ENCODE measurements at places on chromosomes 7 and 10.

DNA sequence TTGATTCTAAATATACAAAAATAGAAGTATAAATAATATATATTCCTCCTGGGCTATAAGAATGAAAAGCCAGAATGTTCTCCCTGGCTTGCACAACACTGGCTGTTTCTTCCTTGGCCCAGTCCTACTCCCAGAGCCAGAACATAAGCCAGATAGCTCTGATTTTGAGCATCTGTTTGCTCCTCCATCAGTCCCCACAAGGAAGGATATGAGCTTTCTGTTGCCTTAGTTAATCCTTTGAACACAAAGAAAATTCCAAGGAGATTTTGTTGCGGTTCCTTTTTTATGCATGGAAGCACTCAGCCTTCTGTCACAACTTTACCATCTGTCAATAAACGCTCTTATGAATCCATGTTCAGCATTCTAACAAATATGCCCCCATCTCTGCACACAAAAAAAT lies 361.8 kb downstream of the IPMK start:
- no peak for DNase-seq

- DNase-seq, result no peak
These were observed 403.0 kb upstream of the RNF32 start for GRCh38 chr7:156237614-156238013.

DNA sequence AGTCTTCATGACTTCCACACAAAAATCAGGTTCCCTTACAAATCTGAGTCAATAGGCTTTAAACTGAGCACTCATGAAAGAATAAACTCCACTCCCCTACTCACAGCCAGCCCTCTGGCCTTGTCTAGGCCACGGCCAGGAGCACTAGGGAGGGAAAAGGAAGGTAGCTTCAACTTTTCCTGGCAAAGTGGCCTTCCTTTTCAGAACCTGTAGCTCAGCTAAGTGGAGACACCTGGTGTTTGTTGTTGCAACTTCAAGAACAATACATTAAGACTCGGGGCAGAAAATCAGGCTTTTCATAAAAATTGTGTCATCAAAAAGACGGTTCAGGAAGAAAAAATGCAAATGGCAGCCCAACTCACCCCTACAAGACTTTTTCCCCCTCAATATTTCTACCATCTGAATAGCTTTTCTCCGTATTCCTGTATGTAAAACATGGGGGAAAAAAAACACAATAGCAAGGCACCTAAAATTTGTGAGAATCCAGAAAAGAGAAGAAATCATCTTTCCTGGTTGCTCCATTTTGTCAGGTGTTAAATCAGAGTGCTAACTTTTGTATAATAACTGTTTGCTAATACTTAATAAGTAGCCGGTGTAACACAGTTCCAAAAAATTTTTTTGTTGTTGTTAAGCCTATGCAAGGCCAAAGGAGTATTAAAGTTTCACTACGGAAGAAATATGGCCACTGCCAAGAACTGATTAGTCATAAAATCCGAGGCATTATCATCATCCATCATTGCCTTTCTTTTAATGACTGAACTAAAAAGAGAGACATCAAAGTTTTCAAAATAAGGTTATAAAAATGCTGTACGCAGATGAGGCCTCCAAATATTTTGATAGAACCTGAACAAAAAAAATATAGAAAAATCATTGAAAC lies 66.2 kb upstream of the ARID5B start:
- DNase-seq, result no peak

- no peak for DNase-seq
These were observed 102.1 kb downstream of the EBF3 start for GRCh38 chr10:129861776-129862531.

DNA sequence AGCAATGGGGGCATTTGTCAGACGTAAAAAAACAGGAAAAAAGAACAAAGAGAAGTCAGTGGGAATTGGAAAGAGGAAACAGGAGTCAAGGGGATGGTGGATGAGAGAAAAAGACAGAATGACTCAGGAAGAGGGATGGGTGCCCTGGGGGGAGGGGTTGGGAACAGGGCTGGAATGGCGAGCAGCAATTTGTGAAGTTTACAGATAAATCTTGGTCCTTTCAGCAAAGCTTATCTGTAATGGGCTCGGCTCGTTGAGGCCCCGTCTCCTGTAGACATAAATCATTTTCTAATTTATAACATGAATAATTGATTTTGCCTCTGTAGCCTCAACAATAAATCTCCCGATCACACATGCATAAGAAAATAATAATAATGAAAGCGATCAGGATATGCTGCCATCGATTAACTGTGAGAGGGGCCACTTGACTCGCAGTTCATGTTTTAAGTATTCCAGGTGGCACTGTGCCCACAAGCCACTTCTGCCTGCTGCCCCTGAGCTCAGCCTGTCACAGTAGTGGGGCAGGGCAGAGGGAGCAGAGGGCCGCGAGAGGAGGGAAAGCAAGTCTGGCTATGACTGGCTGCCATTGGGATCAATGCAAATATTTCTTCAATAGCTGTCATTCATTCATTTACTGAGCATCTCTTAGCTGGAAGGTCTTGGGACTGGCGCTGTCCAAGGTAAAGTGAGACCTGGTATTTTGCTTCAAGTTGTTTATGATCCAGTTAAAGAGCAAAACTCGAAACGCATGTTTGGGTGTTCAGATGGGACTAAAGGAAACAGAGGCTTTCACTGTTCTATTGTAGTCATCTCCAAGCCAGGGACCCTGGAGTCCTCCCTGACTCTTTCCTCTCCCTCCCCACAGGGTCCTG lies 47.4 kb upstream of the R3HCC1L start:
- no peak for DNase-seq

GRCh38 chr10:70690589-70690988 lies 18.3 kb downstream of the ADAMTS14 start:
- no peak for DNase-seq

DNA sequence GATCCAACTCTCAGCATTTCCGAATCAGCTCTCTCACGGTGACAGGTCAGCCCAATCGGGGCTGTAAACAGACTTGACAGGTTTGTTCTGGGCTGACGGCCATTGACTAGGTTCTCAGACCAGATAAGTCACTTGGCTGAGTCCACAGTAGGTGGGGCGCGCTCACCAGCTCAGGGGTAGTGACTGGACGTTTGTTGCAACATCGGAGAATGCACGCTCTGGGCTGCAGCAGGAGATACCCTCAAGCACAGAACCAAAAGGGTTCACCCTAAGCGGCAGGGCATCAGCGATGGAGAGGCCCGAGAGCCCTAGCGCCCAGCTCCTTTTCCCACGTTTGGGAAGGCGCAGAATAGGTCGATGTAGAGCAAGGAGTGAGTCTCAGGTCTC lies 1.8 kb downstream of the KLLN start:
- DNase-seq, result no peak

Data from stimulated activated CD8-positive, alpha-beta memory T cell treated with anti-CD3 and anti-CD28 coated beads, Interleukin-7, amount 100 ng/mL, for 1 hour (primary cell).